HS-5 (cell line): ENCODE measurements at places on chromosomes 6 and 20.

GRCh38 chr20:4730780-4731179 is 9.1 kb downstream of the PRND start:
- no peak for DNase-seq

GRCh38 chr20:23926526-23926880 is 47.0 kb upstream of the CST5 start:
- no peak for DNase-seq

GRCh38 chr6:100685747-100686146 is 195.4 kb downstream of the ASCC3 start:
- DNase-seq: no peak

GRCh38 chr20:49712646-49712995 is 1.1 kb downstream of the B4GALT5 start:
- no peak for DNase-seq
